Karpas-422 (cell line): ENCODE measurements at places on chromosomes 3 and 15. TPM values are rescaled to one million over a fixed set of nuclear protein-coding genes. Genes with fewer than 3 reads are reported as not detected.

DNA sequence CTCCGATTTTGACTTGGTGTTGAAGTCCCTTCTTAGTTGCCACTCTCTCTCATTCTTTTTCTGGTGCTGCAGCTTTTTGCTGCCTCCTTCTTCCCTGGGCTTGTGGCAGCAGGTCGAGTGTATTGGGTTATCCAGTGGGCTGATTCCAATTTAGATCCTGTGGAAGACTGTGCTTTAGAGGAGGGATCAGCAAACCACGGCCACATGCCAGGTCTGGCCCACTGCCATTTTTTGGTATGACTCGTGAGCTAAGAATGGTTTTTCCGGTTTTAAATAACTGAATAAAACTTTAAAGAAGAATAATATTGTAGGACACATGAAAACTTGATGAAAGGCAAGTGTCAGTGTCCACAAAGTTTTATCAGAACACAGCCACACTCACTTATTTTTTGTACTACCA, 330.5 kb downstream of the ROBO2 start:
- no peak for DNase-seq
- no peak overlapping the region for H3K27ac ChIP-seq
- peaks cover 14% of the 10 kb centered on the region for H3K4me1 ChIP-seq
- H3K4me3 ChIP-seq: no peak overlapping the region
- no peaks in the 10 kb centered on the region for H3K36me3 ChIP-seq

DNA sequence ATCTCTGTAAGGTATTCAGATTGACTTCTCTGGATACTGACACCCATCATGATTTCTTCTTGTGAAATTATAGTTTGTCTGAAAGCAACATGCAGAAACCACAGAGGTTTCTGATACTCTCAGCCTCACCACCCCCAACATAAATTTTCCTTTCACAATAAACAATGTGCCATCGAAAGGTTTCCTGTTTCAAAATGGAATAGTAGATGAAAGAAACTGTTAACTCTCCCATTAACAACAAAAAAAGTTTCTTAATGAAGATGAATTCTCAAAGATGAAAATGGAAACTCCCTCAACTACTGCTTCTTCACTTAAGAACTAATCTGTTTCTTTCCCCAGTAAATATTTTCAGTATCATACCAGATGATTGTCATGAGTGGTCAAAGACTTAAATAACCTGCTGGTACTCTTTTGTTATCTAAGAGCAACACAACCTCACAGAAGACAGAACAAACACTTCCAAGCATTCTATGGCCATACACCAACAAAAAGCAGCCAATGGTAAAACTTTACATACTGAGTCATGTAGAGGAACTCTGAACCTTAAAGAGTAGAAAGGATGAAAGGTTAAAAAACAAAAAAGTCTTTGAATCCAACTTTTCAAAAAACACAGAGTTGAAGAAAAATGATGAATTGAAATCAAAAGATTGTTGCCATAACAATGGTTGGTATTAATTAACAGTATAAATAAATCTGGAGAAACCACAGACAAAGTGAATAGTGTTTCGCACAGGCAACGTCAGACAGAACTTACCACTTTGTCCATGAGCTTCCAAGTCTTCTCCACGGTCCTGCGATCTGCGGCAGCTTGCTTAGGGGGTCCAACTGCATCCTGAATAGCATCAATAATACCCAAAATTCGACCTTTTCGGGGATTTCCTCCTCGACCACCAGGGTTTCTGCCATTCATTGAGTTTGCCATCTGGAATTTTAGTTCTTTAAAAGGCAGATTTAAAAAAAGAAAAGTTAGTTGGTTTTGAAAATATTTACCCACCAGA, 1.9 kb downstream of the CBLB start:
- peak overlapping the region; percentile 87 for H3K27ac ChIP-seq
- H3K36me3 ChIP-seq: peaks cover 32% of the 10 kb centered on the region
- H3K4me3 ChIP-seq: peak overlapping the region; percentile 76
- H3K4me1 ChIP-seq: peaks cover 65% of the 10 kb centered on the region

DNA sequence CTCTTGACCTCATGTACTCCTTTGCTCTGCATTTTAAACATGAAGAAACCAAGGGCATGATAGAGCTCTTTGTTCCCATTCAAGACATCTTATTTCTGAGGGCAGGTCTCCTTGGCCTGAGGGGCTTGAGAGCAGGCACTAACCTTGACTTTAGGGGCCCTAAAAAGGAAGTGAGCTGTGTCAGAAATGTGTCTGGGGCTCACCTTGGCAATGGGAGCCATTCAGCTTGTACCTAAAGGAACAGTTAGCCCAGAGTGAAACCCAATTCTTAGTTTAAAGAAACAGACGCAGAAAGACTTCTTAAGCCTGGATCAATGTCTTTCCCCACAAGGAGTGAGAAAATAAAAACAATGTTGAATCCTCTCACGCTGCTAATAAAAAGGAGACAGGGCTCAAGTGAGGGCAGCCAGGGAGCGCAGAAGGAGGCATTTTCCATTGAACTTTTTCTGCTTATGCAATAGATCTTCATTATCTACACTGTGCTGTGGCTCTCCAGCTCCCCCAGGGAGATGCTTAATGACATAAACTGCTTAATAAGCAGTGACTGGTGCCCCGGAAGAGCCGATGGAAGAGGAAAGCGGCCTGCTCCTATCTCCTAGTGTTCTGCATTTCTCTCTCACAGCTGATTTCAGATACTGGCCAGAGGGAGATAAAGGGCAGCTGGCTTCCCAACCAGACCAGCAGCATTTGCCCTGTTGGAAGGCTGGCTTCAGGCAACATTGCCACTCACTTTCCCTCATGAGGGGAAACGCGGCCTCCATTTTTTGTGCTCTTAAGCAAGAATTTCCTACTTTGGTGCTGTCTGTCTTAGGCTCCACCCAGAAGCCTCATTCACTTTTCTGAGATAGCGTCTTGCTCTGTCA, 152.0 kb downstream of the OPA1 start:
- H3K36me3 ChIP-seq: no peaks in the 10 kb centered on the region
- H3K4me1 ChIP-seq: peaks cover 3% of the 10 kb centered on the region; the same call in 1 of the 2 replicates
- no peak for DNase-seq
- H3K27ac ChIP-seq: no peak overlapping the region
- H3K27me3 ChIP-seq: no peaks in the 10 kb centered on the region

DNA sequence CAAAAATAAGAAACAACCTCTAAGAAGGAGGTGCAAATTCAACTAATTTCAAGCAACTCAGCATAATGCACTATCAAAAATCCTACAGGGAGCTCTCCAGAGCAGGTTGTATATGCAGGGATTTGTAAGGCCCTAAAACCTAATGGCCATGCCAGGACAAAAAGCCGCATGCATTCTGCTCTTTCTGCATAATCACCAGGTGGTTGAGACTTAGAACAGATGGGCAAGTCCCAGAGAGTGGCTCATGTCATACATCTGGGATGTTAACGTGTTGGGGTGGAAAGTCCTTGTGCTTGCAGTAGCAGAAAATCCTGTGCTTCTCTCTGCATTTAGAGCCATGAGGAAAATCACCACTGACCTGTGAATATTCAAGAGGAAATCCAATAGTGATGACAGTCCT, 1002.9 kb downstream of the AGBL1 start:
- no peak for DNase-seq
- no peak overlapping the region for H3K4me3 ChIP-seq
- H3K27ac ChIP-seq: no peak overlapping the region
- no peaks in the 10 kb centered on the region for H3K36me3 ChIP-seq

DNA sequence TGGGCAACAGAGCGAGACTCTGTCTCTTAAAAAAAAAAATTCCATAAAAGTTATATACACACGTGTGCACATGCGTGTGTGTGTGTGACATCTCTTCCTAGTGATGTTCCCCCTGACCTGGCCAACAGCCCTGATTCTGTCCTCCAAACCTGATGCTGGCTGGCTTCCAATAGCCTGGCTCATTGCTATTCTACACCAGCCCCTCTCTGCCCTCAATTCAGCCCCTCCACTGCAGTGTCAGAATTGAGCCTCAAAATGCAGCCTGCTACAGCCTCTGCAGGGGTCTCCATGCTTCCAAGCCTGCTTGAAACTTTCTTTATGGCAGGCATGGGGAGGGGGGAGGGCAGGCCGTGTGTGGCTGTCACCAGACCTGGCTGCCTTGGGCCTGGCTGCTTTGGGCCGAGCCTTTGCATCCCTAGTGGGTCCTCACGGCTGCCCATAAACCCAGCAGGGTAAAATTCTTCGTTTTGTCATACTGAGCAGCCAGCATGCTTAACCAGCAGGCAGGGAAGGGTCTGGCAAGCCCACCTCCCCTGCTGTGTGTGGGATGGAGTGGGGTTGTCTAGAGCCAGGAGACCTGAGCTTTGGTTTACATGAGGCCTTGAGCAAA, 22.7 kb upstream of the DOCK3 start:
- H3K27ac ChIP-seq: no peak overlapping the region
- no peaks in the 10 kb centered on the region for H3K4me1 ChIP-seq
- H3K27me3 ChIP-seq: no peaks in the 10 kb centered on the region
- no peak overlapping the region for H3K4me3 ChIP-seq
- no peaks in the 10 kb centered on the region for H3K36me3 ChIP-seq

DNA sequence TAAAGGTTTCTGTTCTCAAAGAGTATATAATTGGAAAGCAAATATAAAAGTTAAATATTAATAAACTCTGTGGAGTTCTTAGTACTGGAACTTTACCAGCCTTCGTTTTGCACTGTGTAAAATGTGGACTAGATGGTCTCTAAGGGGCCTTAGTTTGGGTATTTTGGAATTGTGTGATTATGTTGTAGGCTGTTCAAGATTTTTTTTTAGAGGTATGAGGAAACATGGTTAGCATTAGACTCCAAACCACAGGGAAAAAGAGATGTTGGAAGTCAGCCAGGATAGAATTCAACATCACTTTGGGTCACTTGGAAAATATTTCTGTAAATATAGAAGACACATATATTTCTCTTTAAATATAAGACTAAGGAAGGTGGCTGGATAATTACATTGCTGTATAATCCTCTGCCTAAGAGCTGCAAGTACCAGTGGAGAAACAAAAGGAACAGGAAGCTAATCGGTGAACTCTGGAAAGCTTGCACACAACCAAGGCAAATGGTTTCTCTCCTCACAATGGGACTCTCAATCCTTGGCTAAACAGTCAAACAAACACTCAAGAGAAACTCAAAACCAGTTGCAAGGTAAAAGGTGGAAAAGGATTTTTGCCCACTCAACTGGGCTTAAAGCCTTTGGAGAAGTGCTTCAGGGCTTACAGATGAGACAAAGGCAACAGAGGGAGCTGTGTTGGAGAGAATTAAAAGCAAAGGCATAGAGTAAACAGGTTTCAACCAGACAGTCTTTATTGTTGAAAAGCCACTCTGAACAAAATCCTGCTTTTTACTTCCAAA, 141.7 kb downstream of the NR1D2 start:
- H3K4me3 ChIP-seq: no peak overlapping the region
- H3K27me3 ChIP-seq: no peaks in the 10 kb centered on the region
- no peak for DNase-seq
- no peaks in the 10 kb centered on the region for H3K4me1 ChIP-seq

DNA sequence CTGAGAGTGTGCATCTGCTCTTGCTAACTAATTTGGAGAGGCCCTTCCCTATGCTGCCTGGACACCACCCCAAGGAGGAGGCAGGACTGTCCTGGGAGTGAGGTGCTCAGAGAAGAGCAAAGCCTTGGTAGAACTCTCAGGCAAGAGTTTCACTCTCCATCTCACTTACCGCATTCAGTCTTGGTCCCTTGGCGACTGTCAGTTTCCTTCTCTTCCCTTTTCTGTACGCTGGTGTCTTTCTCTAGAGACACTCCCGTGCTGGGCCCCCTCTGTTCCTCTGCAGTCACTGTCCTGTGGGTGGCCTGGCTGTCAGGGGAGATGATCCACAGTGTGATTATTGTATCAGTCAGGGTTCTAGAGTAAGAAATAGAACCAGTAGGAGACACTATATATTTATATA, 44.0 kb downstream of the IDH2 start:
- peak overlapping the region; percentile 65 for H3K4me3 ChIP-seq
- H3K4me1 ChIP-seq: peaks cover 79% of the 10 kb centered on the region
- H3K36me3 ChIP-seq: no peaks in the 10 kb centered on the region
- peak overlapping the region; percentile 92 for H3K27ac ChIP-seq
- no peaks in the 10 kb centered on the region for H3K27me3 ChIP-seq

DNA sequence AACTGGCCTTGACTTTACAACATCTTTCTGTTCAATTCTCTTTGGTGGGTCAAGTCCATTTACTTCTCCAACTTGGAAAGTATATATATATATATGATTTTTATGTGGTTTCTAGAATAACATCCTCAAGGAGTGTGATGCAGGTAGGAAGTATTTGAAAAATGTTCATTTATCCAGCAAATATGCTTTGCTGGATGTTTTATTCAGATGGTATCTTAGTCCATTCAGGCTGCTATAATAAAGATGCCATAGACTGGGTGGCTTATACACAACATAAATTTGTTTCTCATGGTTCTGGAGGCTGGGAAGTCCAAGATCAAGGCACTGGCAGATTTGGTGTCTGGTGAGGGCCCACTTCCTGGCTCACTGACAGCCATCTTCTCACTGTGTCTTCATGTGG, 168.7 kb upstream of the RASGRP1 start:
- H3K27me3 ChIP-seq: no peaks in the 10 kb centered on the region
- no peak overlapping the region for H3K27ac ChIP-seq
- no peaks in the 10 kb centered on the region for H3K4me1 ChIP-seq
- H3K36me3 ChIP-seq: no peaks in the 10 kb centered on the region
- no peak for DNase-seq

DNA sequence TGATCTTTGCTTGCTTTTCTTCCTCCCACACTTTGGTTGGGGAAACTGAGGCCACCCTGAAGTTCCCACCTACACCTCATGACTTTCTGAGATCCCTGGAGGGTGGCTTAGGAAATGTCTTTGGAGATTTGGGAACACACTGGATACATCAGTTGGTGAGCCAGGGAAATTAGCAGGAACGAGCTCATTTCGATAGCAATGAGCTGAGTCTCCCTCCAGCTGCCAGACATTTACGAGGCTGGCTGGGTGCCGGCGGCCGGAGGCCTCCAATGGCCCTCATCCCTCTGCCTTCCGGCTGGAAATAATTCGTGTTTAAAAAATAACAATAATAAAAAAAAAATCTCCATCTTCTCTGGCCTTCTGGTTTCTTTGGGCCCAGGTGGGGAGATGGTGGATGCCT, 38.8 kb downstream of the SMAD6 start:
- H3K27ac ChIP-seq: no peak overlapping the region
- H3K36me3 ChIP-seq: no peaks in the 10 kb centered on the region
- H3K4me3 ChIP-seq: no peak overlapping the region
- H3K27me3 ChIP-seq: no peaks in the 10 kb centered on the region

DNA sequence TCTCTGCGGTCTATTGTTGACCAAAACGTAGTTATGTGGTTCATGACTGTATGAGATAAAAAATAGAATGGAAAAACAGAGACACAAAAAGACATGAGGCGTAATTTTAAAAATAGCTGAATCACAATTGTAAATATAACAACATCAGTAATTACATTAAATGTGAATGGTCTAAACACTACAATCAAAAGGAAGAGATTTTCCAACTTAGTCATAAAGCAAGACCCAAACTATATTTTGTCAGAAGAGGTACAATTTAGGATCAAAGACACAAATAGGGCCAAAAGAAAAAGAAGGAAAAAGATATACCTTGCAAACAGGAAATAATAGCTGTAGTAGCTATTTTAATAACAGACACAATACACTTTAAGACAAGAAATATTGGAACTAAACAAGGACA, 61.5 kb downstream of the LRRC28 start:
- no peaks in the 10 kb centered on the region for H3K36me3 ChIP-seq
- H3K4me1 ChIP-seq: no peaks in the 10 kb centered on the region
- H3K4me3 ChIP-seq: no peak overlapping the region

GOLGA6L4 gene
- total RNA-seq: 0.15 TPM in 1 of 2 replicates, not detected in the other

ACKR4 gene
- 7.4 and 8.4 TPM in 2 replicates for total RNA-seq

MNS1 gene
- total RNA-seq: 3.5 and 4.6 TPM in 2 replicates

NAALADL2 gene
- total RNA-seq: 0.29 TPM in 1 of 2 replicates, not detected in the other

RSL24D1 gene
- total RNA-seq: 123 and 235 TPM in 2 replicates

KNG1 gene
- not detected in 2 replicates for total RNA-seq
